Thymus (tissue), 14 donors: ENCODE measurements at places on chromosomes 4 and X.

DNA sequence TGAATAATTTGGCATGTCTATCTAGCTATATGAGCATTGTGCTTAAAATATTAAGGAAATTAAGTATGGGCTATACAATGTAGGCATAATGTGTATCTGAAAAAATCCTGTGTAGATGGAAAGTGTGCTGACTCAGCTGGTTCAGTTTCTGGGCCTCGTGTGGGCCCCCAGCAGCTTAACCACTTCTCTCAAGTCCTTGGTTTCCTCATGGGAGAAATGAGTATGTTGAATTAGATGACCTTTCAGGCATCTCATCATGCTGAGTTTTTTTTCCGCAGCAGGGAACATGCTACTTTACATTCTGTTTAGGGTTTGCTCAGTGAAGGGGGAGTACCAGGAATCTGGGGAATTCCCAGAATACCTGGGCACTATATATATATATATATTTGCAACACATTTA, 30.5 kb downstream of the RHOH start:
- peaks cover 66% of the 10 kb centered on the region for H3K36me3 ChIP-seq
- no peak for DNase-seq
- no peak overlapping the region for H3K4me3 ChIP-seq

DNA sequence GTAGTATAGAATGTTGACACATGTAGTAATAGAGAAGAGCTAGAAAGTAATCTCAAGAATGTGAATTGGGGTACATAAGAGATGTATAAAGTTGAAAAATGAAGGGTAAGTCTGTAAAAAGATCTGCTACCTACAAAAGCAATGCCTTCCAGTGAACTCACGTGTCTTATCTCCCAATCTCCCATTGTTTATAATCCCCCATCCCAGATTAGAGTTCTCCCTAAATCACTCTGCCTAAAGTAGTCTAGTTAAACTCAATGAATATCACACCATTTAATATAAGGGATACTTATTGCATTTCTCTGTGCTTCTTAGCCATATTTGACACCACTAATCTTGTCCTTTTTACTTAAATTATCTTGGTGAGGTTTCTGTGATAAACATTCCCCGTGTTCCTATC, 6.6 kb downstream of the TECRL start:
- no peak for DNase-seq
- no peaks in the 10 kb centered on the region for H3K4me1 ChIP-seq
- H3K27ac ChIP-seq: no peak overlapping the region
- H3K36me3 ChIP-seq: no peaks in the 10 kb centered on the region
- no peak overlapping the region for H3K4me3 ChIP-seq

- no peak overlapping the region for H3K27ac ChIP-seq
- DNase-seq: no peak
- no peaks in the 10 kb centered on the region for H3K27me3 ChIP-seq
- H3K4me3 ChIP-seq: no peak overlapping the region
- no peaks in the 10 kb centered on the region for H3K36me3 ChIP-seq
- H3K4me1 ChIP-seq: peaks cover 4% of the 10 kb centered on the region
Observed at GRCh38 chr4:123364906-123365305, 31.7 kb upstream of the SPRY1 start.

GRCh38 chr4:13529128-13529919, 15.0 kb downstream of the NKX3-2 start:
- H3K27me3 ChIP-seq: peaks cover 99% of the 10 kb centered on the region
- no peak overlapping the region for H3K4me3 ChIP-seq
- H3K27ac ChIP-seq: no peak overlapping the region
- no peak for DNase-seq
- no peaks in the 10 kb centered on the region for H3K4me1 ChIP-seq

- H3K36me3 ChIP-seq: no peaks in the 10 kb centered on the region
- no peak for DNase-seq
- no peak overlapping the region for H3K27ac ChIP-seq
- no peaks in the 10 kb centered on the region for H3K4me1 ChIP-seq
Observed at GRCh38 chr4:103753868-103754653, 34.3 kb upstream of the TACR3 start.

GRCh38 chrX:135477576-135477975, 42.9 kb upstream of the INTS6L start:
- no peak for DNase-seq
- no peaks in the 10 kb centered on the region for H3K27me3 ChIP-seq
- H3K27ac ChIP-seq: no peak overlapping the region
- no peak overlapping the region for H3K4me3 ChIP-seq
- H3K36me3 ChIP-seq: no peaks in the 10 kb centered on the region

GRCh38 chr4:80841587-80842281, 188.8 kb upstream of the BMP3 start:
- no peak overlapping the region for H3K27ac ChIP-seq
- no peaks in the 10 kb centered on the region for H3K4me1 ChIP-seq
- DNase-seq: no peak
- H3K4me3 ChIP-seq: no peak overlapping the region
- no peaks in the 10 kb centered on the region for H3K27me3 ChIP-seq

DNA sequence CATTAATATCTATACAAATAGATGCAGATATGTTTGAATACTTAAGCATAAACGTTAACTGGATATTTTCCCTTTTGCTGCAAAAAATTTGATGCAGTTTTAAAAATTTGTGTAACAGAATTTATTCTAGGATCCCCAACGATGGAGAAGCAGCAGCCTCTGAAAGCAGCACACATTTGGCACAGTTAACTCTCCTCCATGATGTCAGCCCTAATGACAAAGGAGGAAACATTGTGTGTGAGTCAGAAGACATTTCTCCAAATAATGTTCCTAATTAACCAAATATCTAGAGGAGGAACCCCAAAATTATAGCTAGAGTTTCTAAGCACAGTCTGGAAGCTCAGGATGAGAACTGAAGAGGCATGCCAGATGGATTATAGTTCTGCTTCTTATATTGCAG, 281.9 kb upstream of the MAD2L1 start:
- H3K4me1 ChIP-seq: no peaks in the 10 kb centered on the region
- DNase-seq: no peak
- H3K27me3 ChIP-seq: no peaks in the 10 kb centered on the region
- H3K4me3 ChIP-seq: no peak overlapping the region
- no peak overlapping the region for H3K27ac ChIP-seq
- H3K36me3 ChIP-seq: no peaks in the 10 kb centered on the region

DNA sequence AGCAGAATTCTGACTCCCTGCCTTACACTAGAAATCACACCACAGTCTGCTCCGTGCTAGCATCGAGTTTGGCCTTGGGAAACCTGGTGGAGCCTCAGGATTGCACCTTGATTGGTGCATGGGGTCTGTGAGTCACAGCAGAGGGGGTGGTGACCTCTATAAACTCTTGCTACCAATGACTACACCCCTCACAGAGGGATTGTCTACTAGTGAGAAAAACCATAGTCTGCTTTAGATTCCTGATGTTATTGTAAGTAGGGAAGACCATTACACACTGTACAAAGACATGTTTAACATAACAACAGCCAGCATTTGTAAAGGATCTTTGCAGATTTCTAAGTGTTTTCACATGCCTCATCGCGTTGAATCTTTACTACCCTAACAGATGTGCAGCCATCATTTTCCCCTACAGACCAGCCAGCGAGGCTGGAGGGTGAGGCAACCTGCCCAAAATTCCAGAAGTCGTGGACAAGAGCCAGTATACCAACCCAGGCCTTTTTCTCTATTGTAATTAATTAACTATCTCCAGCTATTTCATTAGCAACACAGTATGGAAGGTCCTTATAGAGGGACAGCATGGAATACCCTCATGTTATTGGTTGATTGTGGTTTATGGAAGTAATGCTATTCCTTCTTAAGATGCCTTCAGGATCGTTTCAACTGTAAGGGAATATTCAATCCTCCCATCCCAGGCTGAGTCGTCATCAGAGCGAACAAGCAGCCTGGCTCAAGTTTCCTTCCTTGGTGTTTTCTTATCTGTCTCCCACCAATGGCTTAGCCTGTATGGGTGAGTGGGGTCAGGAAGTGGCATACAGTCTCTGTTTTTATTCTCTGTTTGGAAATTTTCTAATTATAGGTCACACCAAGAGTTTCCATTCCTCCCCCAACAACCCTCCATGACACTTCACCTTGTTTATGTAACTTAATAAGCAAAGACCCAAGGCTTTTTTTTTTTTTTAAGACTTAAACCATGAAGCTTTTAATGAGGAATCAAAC, 55.9 kb upstream of the KDR start:
- DNase-seq: no peak
- no peaks in the 10 kb centered on the region for H3K27me3 ChIP-seq
- H3K36me3 ChIP-seq: no peaks in the 10 kb centered on the region
- no peak overlapping the region for H3K27ac ChIP-seq
- H3K4me3 ChIP-seq: no peak overlapping the region
- H3K4me1 ChIP-seq: no peaks in the 10 kb centered on the region

- H3K4me1 ChIP-seq: peaks cover 17% of the 10 kb centered on the region
- H3K27ac ChIP-seq: no peak overlapping the region
- H3K36me3 ChIP-seq: no peaks in the 10 kb centered on the region
- H3K4me3 ChIP-seq: no peak overlapping the region
- DNase-seq: no peak
Observed at GRCh38 chr4:7104366-7105031, 36.6 kb upstream of the GRPEL1 start.

DNA sequence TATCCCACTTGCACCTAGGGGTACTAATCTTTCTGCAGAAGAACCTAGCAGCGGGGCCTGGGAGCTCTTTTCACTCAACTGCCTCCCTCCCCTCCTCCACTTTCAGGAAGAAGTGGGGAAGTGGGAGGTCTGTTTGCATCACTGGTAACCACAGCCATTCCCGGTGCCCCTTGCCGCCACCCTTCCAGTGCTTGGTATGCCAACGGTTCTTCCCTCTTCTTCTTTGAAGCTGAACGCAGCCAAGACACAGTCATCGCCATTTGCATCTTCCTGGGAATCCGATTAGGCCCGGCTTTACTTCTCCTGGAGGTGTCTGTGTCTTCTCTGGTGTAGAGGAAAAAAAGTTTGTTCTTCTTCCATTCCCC, 47.2 kb upstream of the RBPJ start:
- peaks cover 11% of the 10 kb centered on the region for H3K4me1 ChIP-seq
- H3K4me3 ChIP-seq: no peak overlapping the region

GRCh38 chrX:45794995-45795337, 594.3 kb upstream of the DIPK2B start:
- no peaks in the 10 kb centered on the region for H3K36me3 ChIP-seq
- no peaks in the 10 kb centered on the region for H3K4me1 ChIP-seq
- H3K4me3 ChIP-seq: no peak overlapping the region
- H3K27me3 ChIP-seq: no peaks in the 10 kb centered on the region

DNA sequence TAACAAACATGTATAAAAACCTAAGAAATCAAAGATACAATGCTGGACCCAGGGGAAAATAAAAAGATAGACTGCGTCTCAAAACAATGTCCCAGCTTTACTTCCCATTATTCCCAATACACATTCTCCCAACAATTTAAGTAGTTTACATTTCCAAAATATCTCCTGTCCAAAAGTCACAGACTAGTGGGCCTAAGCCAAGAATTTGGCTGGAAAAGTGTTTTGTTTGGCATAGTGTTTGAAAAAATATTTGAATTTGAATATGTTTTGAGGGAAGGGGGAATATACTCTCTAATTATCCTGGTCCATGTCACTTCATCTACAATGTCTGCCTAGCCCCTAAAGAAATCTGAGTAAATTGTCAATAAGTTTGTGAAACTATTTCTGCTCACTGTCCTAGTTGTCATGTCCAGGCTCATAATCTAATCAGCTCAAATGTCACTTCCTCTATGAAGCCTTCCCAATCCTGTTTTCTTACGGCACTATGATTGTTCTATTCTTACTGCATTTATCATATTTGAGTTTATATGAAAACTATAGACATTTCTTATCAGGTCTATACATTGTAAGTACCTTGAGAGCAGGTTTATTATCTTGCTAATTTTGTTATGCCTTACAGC, 74.4 kb downstream of the SEC24D start:
- H3K27me3 ChIP-seq: no peaks in the 10 kb centered on the region
- no peak for DNase-seq
- no peak overlapping the region for H3K27ac ChIP-seq
- H3K4me1 ChIP-seq: no peaks in the 10 kb centered on the region
- peaks cover 7% of the 10 kb centered on the region for H3K36me3 ChIP-seq
